ENCODE measurements at places on chromosomes 6 and 20.

- DNase-seq = no peak
These were observed 125.8 kb downstream of the MRPL14 start for GRCh38 chr6:44001318-44002066.

GRCh38 chr20:56909918-56910714 is 281.0 kb downstream of the TFAP2C start:
- no peak for DNase-seq

- DNase-seq = no peak
These were observed 36.0 kb upstream of the FOXA2 start for GRCh38 chr20:22620342-22620741.

DNA sequence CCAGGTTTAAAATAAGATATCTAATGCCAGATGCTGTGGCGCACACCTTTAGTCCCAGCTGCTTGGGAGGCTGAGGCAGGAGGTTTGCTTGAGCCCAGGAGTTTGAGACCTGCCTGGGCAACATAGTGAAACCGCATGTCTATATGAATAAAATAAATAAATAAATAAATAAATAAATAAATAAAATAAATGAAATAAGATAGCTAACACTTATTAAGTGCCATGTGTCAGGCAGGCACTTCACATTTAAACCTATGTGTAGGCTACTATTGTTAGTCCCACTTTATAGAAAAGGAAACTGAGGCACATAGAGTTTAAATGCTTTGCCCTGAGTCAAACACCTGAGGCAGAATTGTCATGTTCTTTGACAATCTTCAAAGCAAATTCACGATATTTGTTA is 32.9 kb upstream of the RREB1 start:
- no peak for DNase-seq

DNA sequence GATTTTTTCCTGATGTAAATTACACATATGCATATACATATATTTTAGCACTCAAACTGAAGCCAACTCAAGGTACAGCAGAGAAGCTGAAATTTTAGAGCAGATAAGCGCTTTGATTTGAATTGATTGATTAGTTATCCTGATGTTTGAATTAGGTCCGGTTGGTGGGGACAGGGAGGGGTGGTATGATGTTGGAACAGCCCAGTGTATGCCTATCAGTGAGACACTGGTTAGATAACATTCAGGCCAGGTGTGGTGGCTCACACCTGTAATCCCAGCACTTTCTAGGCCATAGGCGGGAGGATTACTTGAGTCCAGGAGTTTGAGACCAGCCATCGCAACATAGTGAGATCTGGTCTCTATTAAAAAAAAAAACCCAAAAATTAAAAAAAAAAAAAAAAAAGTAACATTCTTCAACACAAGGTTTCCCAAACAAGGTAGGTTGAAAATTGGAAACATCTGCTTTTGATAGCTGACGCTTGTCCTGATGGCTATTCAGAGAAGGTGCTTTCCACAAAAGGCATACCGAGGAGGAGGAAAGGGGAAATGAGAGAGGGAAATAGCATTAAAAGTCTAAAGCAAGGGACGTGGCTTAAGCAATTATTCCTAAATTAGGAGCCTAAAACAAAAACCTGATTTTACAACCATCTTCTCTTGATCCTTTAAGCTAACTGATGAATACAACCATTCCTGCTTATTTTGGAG is 288.4 kb upstream of the JARID2 start:
- no peak for DNase-seq

DNA sequence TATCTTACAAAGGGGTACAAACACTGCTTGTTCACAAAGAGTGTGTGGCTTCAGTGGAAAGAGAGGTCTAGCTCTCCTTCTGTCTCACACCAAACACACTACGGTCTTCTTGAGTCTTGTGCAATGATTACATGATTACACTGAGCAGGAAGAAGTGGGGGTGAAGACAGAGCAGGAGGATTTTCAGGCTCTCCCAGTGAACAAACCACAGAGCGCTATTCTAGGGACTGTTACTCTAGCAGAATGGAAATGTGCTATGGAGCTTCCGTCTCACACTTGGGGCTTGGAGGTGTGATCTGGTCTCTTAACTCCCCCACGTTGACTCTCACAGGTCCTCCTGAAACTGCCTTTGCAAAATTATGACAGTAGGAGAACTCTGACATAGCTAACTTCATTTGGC is 203.4 kb downstream of the MYLK4 start:
- no peak for DNase-seq

GRCh38 chr6:27839626-27840475 is 72.3 kb downstream of the OR2B2 start:
- peak; percentile 81 for DNase-seq

DNA sequence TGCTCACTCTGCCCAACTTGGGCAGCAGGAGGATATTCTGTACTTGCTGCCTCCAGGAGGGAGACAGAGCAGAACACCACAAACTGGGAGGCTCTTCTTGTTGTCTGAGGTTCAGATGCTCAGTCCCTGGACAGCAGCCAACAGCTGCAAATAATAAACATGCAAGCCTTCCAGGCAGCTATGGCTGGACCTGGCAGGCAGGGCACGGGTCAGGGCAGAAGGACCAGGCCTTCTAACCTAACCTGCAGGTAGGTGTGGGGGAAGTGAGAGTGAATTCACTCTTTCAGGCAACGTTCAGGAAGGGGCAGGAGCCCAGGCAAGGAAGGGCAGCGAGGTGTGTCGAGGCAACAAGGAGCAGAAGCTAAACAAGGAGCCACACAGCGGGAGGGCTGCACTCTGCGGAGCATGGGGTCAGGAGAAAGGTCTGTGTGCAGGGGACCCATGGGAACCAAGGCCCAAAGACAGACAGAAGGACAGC is 31.5 kb downstream of the NINL start:
- no peak for DNase-seq

Data from left hindlimb (tissue), 1 donor.